NCI-H2081 treated with DMSO at 0.1 percent for 48 hours (cell line): ENCODE measurements at places on chromosomes 4 and X.

DNA sequence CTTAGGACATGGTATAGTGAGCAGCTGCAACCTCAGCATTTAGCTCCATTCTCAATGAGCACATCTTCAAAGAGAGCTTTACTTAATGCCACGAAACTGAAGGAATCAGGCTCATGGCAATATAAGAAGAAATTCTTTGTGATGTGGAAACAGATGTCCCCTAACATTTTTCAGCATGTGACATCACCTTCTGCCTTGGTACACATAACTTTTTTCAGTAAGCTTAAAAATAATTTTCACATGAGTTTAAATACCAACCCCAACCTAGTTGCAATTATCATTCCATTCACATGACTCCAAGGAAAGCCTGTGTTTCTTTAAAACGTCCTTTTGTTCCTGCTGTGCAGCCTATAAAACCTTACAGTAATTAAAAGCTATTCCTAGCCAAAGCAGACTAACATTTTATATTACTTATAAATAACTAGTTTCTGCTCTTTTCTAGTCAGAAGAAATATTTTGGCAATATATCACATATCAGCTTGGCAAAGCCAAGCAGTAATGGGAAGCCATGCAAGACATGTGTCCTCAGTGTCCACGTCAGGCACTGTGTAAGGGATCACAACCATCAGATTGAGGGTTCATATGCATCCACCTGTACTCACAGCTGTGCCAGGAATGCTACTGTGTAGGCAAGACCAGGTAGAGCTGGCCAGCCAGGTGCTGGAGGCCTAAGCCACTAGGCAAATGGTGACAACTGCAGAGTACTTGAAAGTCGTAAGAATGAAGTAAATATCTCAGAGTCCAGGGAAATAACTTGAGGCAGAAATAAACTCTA lies 466.6 kb downstream of the INPP4B start:
- no peak for DNase-seq

- no peak for DNase-seq
These were observed 32.4 kb downstream of the MAGEC1 start for GRCh38 chrX:141936080-141936479.

DNA sequence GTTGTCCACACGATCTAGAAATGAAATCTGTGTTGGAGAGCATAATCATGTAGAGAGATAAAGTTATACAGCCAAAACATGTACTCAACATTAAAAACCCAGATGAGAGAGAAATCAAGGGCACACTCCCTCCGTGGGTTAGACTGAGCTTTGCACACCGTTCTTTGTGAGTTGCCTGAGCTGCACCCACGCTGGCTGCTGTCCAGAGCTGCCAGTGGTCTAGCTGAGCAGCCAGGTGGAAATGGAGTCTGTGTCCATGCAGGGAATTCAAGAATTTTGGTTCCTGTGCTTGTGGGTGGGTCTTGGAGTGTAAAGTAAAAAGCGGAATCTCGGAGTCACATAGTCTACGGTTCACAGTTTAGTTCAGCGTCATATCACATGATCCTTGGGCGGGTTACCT lies 84.6 kb downstream of the GPR143 start:
- DNase-seq, result no peak

DNA sequence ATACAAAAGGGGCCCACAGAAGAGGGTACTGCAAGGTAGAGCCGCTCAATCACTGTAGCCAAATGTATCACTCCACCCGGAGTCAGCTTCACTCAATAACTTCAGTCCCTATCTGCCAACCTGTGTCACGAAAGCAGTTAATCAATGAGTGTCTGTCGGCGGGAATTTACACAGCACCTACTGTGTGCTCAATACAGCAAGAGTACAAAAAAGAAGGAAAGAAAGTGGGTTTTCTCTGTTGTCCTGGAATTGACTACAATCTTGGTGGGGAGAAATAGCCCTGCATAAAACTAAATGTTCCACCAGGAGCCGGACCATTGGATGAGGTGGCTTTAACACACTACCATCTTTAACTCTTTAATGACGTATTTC lies 780 bp upstream of the NKRF start:
- no peak for DNase-seq

DNA sequence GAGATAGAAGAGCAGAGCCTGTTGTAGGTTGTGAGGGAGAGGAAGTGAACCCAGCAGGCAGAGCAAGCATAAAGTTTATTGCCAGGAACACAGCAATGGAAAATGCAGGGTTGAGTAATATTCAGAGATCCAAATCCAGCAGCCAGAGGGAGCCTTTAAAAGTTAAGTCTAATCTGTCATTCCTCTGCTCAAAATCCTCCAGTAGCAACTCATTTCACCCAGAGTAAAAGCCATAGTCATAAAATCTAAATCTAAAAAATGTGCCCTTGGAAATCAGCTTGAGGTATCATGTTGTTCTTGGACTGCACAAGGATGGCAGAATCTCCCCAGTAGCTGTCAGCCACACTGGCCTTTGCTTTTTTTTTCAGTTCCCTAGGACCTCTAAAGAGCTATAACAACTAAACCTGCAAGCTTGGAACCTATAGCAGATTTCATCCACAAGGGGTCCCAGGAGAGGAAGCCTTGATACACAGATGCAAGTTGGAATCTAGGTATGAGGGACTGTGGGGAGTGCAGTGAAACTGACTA lies 62.9 kb upstream of the FRAS1 start:
- no peak for DNase-seq

DNA sequence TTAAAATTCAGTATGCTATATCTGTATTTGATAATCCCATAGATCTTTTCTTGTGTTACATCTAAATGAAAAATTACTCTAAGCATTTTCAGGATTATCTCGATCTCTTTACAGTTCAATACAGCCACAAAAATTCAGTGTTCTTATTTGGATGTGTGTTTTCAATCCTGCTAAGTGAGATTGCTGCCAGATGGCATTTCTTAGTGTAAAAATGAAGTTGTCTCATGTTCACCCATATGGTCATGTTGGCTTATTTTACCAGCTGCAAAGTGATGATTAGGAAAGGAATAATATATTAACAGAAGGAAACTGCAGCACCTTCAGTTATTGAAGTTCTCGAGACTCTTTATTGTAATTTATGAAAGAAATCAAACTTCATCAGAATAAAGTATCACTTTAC lies 12.1 kb upstream of the FAM47A start:
- DNase-seq, result no peak

GRCh38 chrX:55907968-55908607 lies 190.5 kb downstream of the RRAGB start:
- DNase-seq, result no peak

DNA sequence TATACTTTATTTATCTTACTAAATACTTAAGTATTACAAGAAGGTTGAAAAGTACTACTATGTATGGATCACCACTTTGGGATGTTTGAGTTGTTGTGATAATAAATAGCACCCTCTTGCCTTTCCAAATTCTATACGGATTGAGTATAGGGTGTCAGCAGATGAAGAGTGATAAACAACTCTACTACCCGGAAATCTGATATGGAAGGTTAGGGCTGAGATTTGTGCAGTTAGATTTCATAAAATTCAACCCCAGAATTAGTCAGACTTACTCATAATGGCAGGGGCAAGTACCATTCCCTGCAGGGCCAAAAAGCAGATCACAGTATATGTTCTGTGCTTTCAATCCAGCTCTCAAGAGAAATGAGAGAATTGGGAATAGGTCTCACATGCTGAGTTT lies 1008.9 kb upstream of the PCDH7 start:
- no peak for DNase-seq

DNA sequence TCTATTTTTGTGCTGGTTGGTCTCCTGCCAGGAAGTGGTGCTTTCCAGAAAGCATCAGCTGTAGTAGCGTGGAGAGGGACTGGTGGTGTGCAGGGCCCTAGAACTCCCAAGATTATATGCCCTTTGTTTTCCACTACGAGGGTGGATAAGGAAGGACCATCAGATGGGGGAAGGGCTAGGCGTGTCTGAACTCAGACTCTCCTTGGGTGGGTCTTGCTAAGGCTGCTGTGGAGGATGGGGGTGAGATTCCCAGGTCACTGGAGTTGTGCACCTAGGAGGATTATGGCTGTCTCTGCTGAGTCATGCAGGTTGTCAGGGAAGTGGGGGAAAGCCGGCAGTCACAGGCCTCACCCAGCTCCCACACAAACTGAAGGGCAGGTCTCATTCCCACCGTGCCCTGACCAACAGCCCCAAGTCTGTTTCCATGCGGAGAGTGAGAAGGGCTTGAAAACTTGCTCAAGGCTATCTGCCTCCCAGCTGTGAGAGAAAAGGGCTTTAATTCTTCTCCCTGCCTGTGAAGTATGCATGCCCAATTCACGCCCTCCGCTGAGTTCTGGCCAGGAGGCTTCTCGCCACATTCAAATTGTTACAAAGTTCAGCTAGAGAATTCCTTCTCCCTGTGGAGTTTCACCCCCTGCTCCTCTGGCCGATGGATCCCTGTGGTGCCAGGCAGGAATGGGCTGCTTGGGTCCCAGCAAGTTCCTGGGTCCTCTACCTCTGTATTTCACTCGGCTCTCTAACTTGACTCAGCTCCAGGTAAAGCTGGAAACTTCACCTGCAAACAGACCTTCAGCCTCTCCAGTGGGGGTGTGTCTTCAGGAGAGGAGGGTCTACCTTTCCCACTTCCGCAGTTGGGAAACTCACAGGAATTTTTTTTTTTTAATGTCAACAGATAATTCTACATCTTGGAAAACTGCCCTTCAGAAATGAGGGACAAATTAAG lies 7.7 kb upstream of the CSTF2 start:
- no peak for DNase-seq

GRCh38 chrX:49761481-49761880 lies 65.7 kb upstream of the PAGE1 start:
- no peak for DNase-seq
